ENCODE measurements at places on chromosomes 1 and 21.

GRCh38 chr1:177937174-177937770 lies 32.6 kb downstream of the SEC16B start:
- DNase-seq = no peak

DNA sequence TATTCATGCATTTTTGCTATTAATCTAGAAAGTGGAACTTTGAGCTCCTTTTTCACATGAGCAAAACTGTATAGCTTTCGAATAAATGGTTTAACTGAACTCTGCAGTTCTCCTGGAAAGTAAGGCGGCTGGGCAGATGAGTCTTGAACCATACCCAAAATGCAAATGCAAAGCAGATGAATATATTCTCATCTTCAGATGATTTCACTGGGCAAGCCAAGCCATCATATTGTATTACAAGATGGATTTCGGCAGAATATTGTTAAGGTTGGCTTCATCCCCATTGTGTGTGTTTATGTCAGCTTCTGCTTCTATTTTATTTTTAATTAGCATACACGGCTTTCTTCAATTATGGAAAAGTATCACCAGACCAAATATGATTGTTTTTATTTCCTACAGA lies 209.6 kb downstream of the GREM2 start:
- DNase-seq = no peak

GRCh38 chr1:117606649-117607430 lies 992 bp downstream of the TENT5C start:
- DNase-seq = no peak

GRCh38 chr1:33655496-33655895 lies 183.1 kb downstream of the ZSCAN20 start:
- no peak for DNase-seq

DNA sequence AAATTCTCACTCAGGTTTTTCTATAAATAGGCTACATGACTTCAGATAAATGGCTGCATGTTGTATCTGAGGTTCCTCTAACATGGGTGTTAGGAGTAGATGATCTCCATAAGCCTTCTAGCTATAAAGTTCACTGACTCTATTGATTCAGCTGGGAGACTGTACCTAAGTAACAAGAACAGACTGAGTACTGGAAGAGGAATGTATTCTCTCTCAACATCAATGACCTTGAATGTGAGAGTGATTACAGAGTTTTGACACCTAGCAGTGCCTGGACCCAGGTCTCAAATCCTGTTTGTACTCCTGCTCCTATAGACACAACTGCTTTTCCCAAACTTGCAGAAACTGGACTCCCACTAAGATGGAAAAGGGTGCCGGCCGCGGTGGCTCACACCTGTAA lies 8.6 kb upstream of the SLC19A2 start:
- DNase-seq = no peak

DNA sequence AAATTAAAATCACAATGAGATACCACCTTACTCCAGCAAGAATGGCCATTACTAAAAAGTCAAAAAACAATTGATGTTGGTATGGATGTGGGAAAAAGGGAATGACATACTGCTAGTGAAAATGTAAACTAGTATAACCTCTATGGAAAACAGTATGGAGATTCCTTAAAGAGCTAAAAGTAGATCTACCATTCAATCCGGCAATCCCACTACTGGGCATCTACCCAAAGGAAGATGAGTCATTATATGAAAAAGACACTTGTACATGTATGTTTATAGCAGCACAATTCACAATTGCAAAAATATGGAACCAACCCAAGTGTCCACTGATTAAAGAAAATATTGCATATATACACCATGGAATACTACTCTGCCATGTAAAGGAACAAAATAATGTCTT lies 37.2 kb downstream of the SUSD4 start:
- DNase-seq = no peak

DNA sequence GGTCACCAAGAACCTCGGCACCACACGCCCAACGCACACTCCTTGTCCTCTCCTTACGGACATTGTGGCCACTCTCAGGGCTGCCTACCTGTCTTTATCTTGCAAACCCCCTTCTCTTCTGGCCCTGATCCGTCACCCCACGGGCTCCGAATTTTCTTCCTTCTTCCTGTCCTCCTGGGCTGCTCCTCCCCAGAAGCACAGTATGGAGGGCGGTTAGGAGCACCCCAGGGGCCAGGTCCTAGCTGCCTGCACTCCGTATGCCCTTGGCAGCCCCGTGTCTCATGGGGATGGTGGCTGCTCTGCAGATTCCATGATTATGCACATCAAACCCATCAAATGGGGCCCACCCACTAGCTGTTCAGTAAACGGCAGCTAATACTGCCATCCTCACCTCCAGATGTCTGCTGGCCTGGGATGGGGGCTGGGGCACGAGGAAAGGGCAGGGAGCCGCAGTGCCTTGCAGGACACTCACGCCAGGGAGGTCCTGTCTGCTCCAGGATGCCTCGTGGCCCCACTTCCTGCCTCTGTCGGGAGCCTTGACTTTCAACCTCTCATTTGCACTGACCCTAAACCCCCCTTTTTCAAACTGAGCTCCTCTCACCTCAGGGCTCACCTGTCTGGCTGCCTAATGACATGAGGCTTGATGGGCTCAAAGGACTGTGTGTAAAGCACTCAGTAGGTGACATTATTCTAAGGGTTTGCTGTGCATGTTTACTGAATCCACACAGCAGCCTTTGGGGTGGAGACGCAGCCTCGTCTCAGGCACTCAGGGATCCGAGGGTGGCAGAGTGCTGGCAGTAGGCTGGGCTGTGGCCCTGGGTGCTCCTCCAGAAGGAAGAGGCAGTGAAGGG lies 4.4 kb downstream of the TTC34 start:
- DNase-seq = no peak

DNA sequence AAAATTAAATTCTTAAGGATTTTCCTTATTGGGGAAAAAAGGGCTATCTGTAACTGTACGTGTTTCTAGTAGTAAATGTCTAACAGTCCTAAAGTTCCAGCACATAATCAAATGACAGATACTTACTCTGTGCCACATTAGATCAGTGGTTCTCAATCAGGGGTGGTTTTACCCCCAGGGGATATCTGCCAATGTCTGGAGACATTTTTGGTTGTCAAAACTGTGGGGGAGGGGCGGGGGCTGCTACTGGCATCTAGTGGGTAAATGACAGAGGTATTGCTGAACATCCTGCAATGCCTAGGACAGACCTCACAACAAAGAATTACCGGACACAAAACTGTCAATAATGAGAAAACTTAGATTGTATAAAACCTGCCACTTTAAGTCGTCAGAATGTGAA lies 33.4 kb upstream of the PTPRC start:
- DNase-seq = no peak

- DNase-seq = no peak
Measured at GRCh38 chr1:70909262-70909822, 138.3 kb downstream of the PTGER3 start.

DNA sequence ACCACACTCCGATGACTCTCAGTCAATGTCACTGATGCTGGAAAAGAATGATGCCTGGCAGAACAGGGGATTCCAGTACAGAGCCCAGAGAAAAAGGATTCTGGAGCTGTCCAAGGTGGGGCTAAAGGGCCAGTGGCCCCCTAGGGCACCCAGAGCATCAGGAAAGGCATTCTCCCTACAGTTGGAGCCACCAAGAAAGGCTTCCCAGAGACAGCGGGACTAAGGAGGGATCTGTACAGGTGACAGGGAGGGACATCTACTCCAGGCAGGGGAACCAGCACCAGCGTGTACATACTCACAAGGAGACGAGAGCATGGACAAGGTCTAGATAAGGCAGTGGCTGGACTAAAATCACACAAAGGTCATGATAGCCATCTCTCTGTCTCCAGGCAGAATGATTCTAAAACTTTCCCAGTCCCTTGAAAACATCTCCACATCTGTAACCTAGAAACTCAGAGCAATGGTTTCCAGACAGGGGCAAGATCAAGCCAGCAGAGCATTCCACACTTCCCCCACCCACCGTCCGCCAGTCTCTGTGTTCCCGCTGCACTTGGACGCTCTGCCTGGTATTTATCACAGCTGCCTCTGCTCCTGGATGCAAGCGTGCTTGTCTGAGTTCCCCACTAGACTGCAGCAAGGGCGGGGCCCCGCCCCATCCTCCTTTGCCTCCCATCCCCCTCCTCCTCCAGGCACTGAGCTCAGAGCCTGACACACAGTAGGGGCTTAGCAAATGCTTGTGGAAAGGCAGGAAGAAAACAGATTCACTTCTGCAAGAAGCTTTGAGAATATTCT lies 111.6 kb upstream of the ZC3H12A start:
- no peak for DNase-seq

- DNase-seq = no peak
Measured at GRCh38 chr1:17597651-17598050, 58.2 kb downstream of the ARHGEF10L start.

GRCh38 chr1:233615571-233615970 lies 1.7 kb downstream of the KCNK1 start:
- DNase-seq = no peak

DNA sequence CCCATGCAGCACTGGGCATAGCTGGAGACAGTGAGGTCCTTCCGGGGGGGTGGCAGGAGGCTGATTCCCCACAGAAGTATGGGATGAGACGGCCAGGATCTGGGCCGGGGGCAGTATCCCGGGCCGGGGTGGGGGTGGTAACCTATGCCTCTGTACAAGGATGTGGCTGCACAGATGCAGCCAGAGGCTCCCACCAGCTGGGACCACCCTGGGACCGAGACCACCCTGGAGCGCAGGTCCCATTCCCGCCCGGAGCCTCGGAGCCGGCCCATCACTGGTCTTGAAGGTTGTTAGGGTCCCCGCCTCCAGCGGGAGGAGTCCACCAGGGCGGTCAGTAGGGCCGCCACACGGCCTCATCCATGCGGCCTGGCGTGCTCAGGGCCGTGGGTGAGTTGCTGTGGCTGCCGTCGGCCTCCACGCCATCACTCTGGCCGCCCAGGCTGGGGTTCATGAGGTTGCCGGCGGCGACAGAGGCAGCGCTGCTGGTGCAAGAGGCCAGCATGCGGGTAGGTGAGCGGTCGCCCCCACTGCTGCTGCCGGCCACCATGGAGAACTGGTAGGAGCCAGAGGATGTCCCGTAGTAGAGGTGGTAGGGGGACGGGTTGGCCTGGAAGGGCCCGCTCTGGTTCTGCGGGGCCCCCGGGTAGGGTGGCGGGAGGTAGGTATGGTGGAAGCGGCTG lies 28.1 kb downstream of the RUNX3 start:
- DNase-seq = no peak

- DNase-seq = no peak
Measured at GRCh38 chr1:20981915-20982314, 194.8 kb downstream of the EIF4G3 start.

DNA sequence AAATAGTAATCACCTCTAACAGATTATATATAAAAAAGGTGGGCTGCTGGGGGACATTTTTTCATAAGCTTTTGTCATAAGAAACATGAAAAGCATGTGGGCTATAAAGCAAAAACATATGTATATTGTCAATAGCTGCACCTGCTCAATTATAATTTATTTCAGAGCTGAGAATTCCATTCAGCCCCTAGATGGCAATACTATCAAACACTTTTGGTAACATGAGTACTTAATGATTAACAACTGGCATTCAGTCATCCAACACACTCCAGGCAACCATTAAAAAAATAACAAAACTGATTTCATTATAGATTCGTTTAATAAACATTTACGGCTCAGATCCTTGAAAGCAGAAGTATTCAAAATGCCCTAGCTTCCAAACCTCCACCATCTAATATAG lies 115.1 kb downstream of the KCTD3 start:
- no peak for DNase-seq

DNA sequence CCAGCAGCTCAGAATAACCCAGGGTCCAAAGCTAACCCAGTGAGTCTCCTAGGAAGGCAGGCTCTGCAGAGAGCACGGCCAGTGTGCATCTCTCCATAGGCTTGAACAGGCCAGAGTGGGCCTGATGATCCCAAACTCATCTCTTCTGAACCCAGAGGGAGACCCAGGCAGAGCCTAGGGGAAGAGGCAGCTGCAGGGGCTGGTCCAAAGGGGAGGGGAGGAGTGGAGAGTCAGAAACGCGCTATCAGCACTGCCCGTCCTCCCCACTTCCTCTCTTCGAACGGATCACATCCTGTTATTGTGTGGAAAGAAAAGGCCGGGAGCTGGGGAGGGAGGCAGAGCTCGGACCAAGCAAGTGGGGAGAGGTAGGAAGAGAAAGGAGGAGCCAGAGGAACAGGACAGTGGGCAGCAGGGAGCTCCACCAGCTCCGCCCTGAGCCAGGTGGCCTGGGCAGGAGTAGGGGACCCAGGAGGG lies 20.2 kb downstream of the TAL1 start:
- no peak for DNase-seq

GRCh38 chr1:45258059-45258650 lies 51.8 kb upstream of the ZSWIM5 start:
- DNase-seq = no peak

- no peak for DNase-seq
Measured at GRCh38 chr1:181685211-181685610, 201.9 kb downstream of the CACNA1E start.

- DNase-seq = no peak
Measured at GRCh38 chr1:226223157-226223785, at the start of gene MIXL1. Gene MIXL1, plus strand, starts transcription at chr1:226223664. Its CDS starts 18 bp downstream, at chr1:226223682.

DNA sequence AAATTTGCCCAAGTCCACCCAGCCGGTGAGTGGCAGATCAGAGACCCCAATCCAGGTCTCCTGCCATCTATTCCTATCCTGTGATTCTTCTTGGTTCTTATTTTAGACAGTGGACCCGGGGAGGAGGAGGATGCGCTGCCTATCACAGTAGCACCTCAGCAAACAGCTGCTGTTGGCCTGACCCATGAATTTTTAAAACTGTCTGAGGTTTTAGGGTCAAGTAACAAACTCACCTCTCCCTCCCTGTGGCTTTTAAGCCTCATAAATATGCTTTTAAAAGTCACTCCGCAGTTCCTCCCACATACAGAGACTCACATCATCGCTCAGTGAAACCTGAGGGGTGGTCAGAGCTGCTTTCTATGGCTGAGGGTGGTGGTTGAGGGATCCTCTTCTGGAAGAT lies 128.6 kb downstream of the NAV1 start:
- no peak for DNase-seq
